IMR-90 (cell line): ENCODE measurements at places on chromosomes 2 and 18.

- peak; percentile 58 for DNase-seq
Measured at GRCh38 chr2:205713086-205713485, 30.8 kb downstream of the NRP2 start.

DNA sequence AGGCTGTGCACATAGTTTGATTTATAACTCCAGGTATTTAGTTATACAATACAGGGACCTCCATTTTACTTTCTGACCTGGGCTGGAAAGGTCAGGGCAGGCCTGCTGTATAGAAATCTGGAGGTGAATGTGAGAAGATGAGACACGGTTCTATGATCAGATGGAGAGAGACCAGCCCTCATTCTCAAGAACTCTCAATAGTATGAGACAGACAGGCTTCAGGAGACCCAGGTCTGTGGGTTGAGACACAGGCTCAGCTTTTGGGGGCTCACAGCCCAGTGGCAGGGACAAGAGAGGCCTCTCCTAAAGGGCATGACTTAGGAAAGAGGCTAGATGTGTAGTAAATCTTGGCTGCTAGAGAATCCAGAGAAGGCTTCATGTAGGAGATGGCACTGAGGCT, 719 bp upstream of the ATP6V1B1 start:
- DNase-seq: no peak

- no peak for DNase-seq
Measured at GRCh38 chr2:237161189-237161588, 75.5 kb downstream of the COPS8 start.

DNA sequence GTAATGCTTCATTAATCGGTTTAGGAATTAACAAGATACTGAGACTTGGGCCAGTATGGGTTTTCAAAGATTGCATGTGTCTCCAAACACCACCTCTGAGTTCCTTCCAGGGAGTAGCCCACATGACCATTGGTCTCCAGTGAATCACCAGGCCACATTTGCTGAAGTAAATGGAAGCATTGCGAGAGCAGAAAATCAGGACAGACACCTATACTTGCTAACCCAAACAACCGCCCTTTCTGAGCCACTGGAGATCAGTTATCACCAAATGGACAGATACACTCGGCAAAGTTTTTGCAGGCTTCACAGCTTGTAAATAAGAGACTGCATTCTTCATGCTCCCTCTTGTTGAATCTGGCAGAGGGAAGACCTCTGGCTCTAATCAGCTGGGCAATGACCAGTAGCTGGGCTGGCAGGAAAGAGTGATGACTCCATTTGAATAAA, 40.9 kb downstream of the GATA6 start:
- DNase-seq: peak; percentile 65

GRCh38 chr18:37328946-37329719, 236.5 kb downstream of the CELF4 start:
- DNase-seq: no peak

- peak; percentile 93 for DNase-seq
Measured at GRCh38 chr2:186544255-186544675, 45.6 kb upstream of the ITGAV start.

GRCh38 chr18:74597034-74597661, 522 bp upstream of the ZNF407 start:
- DNase-seq: peak; percentile 62

GRCh38 chr2:240615820-240616547, 9.3 kb upstream of the GPR35 start:
- DNase-seq: no peak

DNA sequence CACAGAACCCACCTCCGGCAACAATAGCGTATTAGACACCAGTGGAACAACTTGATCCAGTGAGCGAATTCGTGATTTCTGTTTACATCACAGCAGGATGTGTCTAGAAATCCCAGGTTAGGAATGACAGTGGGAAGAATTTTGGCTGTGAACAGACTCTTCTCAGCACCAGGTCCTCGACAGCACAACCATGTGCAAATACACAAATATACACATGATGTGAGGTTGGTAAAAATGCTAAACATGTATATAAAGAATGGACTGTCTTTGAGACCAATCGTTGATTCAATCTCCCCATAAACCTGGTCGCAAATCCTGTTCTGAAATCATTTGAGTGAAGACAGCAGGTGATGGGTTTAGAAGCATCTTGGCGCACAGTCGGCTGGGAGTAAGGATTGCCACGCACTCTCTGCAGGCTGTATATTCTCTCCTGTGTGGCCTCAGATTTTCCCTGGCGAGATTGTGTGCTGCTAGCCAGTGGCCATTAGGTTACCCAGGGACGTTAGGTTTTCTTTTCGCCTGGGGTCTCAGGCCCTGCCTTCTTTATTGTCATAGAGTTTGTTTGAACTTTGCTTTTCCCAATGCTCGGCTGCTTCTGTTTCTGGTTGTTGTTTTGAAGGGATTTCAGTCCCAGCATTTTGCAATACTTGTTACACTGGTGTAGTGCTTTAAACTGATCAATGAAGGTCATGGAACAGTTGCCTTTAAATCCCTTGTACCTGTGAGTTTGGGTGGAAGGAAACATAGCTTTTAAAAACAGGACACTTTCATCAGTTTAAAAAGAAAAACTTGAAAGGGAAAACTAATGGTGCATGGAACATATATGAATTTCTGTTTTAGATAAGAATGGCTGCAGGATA, 147.3 kb downstream of the ALPK2 start:
- no peak for DNase-seq

GRCh38 chr2:98585386-98585785, 22.9 kb downstream of the COA5 start:
- DNase-seq: no peak
